ENCODE measurements at places on chromosomes 3 and 15. TPM values are rescaled to one million over a fixed set of nuclear protein-coding genes. Genes with fewer than 3 reads are reported as not detected.

The FAM98B gene
- 3.3 TPM for total RNA-seq

The FURIN gene
- total RNA-seq = 35.8 TPM

The SPTBN5 gene
- total RNA-seq = under 0.01 TPM

The TMEM87A gene
- 31.3 TPM for total RNA-seq

The GNAT1 gene
- not detected for total RNA-seq

The PARP15 gene
- total RNA-seq = under 0.01 TPM

The GALNT15 gene
- 10.4 TPM for total RNA-seq

The SLC15A2 gene
- 0.17 TPM for total RNA-seq

The MESP2 gene
- total RNA-seq = 1.3 TPM

The NOX5 gene
- total RNA-seq = not detected

The TGM5 gene
- not detected for total RNA-seq

The CNTN6 gene
- total RNA-seq = not detected

The NR2F2 gene
- 21.4 TPM for total RNA-seq

The TLR9 gene
- under 0.01 TPM for total RNA-seq
